Head of caudate nucleus (tissue), 42 donors: ENCODE measurements at places on chromosomes 12 and 14.

GRCh38 chr14:92688434-92689375 lies 59.7 kb downstream of the LGMN start:
- no peak for DNase-seq

DNA sequence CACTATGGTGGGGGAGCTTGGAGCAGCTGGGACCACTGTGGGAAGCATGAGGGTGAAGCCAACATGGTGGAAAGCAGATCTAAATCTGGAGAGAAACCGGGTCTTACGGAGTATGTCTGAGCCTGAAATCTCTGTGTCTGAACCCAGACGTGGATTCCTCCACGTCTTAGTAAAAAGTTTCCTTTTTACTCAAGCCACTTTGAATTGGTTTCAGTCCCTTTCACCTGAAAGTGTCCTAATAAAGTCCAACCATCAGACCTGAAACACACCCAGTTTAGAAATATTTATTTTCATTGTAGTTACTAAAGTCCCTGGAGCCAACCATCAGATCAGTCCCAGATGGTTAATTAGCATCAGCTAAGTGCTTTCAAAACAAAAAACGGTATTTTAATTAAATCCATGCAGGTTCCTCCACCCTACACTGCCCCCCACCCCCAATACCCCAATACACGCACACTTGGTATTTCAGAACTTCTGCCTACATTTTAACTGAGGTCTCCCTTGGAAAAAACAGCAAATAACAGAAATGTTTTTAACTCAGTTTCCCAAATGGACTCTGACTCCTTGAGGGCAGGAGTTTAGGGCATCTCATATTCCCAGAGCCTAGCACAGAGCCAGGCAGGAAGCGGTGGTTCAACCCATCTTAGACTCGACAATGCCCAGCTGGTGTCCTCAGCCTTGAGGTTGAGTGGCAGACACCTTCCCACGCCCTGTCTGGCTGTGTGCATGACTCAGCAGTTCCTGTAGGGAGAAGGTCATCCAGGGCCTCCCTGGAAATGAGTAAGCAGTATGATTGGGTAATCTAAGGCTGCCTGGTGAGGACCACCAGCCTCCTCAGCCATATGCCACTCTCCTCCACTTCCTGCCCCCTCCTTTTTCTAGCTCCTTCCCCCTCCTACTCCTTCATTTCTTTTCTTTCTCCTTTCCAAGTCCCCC lies 175.8 kb downstream of the TTC8 start:
- no peak for DNase-seq

- no peak for DNase-seq
These were observed 294.4 kb downstream of the DIO2 start for GRCh38 chr14:79916892-79917291.

DNA sequence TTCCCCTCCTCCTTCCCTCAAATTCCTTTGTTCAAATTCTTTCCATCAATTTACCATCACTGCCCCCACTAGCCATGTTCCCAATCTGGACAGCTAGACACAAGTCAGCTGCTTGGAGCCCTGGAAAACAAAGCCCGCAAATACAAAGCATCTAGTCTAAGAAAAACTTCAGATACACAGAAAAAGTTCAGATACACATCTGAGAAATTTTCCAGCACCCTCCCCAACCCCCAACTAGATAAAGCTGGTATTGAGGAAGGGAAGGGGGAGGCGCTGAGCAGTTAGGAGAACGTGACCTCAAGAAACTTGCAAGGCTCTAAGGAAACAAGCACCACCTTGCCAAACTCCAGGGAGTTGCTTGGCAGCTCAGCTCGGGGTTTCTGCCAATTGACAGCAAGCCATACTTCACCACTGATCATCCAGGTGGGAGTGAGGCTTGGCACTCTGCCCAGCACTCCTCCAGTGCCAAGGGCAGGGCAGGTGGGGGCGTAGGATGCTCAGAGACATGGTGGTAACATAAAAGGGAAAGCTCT lies 5.1 kb upstream of the CNIH1 start:
- DNase-seq = peak; percentile 93

DNA sequence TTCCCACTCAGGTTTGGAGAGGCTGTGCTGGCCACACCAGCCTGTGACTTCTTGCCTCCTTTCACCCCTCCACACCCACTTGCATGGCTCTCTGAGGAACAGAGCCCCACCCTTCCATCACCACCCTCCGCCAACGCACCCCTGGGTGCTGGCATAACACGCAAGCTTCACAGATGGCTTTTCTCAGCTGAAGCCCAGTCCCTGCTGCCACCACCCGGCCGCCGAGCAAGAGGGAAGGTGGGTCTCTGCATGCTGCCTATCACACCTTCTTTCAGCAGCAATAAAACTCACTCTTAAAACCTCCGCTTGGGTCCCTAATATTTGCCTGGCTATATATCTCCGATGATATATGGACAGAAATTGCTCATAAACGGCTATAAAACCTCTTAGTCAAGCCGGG lies 41.6 kb downstream of the SMUG1 start:
- DNase-seq = no peak

DNA sequence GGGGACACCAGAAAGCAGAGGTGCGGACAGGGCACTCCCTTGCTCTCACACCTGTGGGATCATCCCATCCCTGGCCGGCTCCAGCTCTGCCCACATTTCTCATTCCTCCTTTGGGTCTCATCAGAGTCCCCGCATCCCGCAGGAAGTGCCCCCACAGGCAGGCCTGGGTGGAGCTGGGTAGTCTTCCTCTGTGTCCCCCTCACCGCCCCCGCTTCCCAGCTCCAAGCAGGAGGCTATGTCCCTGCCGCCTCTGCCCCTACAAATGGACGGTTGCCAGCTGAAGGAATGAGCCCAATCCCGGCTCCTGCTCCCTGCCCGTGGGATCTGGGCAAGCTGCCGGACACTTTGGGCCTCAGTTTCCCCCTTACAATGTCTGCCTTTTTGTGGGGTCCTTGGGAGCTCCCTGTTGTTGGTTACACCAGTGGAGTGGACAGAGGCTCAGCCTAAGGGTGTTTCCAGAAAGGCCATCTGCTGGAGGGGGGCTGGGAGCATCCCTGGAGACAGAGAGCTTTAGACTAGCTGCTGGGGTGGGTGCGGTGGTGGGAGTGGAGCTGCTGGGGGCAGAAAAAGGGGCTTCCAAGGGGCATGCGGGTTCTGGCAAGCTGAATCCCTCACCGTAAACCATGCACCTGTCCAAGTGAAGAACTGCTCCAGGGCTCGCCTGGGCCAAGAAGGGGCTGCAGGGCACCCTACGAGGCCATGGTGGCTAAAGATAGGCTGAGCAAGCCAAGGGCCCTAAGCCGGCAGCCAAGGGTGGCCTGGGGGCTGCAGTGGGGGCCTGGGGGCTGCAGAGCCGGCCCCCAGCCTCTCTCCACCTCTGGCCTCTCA lies 7.9 kb upstream of the GPR132 start:
- no peak for DNase-seq
